ENCODE measurements at places on chromosomes 1 and 21.

- no peak for DNase-seq
Observed at GRCh38 chr1:51489472-51489871, 29.6 kb downstream of the EPS15 start.

DNA sequence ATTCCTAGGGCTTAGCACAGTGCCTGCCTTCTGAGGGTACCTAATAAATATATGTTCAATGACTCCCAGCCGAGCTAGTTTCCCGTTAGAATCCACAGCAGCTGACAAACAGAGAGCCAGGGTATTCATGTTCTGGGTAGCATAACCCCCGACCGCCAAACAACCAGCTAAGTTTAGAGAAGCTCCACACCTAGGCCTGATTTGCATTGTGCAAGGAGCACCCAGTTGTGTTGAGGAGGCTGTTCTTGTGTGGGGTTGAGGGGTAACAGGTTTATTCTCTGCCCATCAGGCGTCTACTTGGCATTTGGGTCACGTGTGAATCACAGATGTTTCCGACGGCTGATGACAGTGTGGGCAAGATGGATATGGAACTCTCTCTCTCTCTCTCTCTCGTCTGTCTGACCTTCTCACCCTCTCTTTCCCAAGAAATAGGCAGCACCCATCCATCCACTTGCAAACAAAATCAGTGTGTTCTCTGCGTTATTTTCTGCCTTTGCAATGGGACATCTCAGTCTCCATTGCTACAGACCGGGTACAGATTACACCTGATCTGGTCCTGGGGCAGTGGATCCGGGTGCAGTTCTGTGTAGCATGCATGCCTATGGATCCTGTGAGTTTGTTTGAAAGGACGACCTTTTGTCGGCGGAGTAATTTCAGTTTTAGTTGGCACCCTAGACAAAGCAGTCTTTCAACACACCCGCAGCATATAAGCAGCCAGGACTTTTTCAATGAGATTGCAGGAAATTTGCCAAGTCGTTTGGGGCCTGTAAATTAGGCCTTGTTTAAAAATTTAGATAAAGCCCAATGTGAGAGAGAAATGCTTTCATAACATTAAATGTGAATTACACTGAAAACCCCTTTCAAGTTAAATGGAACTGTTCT lies 29.4 kb downstream of the KAZN start:
- DNase-seq = no peak

- peak; percentile 37 for DNase-seq
Observed at GRCh38 chr1:8651236-8651890, 166.1 kb downstream of the RERE start.

GRCh38 chr1:168717906-168718891 lies 10.8 kb downstream of the DPT start:
- DNase-seq = no peak

DNA sequence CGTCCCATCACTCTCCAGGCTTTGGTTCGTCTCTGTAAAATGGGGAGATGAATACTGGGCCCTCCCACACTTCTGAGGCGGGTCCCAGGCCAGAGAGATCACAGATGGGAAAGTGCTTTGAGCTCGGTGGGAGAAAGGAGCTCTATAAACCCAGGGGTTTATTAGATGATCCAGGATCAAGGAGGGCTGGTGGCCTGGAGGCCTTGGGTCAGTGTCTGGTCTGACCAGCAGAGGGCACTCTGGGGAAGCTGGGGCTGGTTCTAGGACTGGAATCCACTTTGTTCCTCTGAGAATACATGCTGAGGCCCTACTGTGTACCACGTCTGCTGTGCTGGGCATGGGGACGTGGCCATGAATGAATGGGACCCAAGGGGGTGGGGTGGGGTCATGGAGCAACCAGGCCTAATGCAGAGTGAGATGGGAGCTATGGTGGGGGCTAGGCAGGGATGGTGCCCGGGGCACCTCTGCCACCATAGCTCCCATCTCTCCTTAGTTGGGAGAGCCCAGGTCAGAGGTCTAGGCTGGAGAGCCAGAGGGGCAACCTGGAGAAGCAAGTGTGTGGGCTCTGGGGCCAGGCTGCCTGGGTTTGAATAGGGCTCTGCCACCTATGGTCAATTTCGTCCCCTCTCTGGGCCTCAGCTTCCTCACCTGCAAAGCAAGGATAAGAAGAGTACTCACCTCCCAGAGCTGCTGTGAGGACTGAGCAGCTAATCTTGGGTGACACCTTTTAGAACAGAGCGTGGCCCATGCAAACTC lies 9.0 kb upstream of the FAM131C start:
- DNase-seq = no peak

GRCh38 chr1:2148691-2149090 lies 45.9 kb downstream of the FAAP20 start:
- no peak for DNase-seq

DNA sequence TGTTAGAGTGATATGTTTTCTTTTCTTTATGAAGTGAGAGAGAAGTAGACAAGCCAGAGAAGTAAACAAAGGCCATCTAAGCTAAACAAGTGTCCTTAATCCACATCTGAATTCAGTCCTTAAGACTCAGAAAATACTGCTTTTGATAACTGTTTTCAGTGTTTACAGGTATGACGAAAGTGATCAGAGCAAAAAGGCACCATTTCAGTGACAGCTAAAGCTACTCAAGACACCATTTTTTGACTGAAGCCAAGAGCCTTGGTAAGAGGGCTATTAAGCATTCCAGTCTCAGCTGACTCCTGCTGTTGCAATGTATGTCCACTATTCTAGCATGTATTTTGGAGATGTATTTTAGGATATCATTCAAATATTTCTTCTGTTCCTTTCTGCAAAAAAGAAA lies 4.1 kb downstream of the KMO start:
- no peak for DNase-seq

- DNase-seq = no peak
Observed at GRCh38 chr1:180144659-180145357, 9.9 kb upstream of the QSOX1 start.

DNA sequence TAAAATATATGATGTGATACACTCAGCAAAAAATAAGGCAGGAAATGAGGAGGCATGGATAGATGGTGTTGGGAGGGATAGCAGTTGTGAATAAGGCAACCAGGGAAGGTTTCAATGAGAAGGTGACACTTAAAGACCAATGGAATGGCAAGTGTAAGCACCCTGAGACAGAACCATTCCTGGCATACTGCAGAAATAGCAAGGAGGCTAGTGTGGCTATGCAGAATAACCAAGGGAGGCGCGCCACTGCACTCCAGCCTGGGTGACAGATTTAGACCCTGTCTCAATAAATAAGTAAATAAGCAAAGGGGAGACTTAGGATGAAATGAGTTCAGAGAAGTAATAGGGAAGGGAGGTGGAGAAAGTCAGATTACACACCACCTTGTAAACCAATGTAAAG lies 113.9 kb downstream of the TOMM20 start:
- DNase-seq = no peak

- peak; percentile 76 for DNase-seq
Observed at GRCh38 chr1:43763497-43763973, 56.2 kb downstream of the ST3GAL3 start.

DNA sequence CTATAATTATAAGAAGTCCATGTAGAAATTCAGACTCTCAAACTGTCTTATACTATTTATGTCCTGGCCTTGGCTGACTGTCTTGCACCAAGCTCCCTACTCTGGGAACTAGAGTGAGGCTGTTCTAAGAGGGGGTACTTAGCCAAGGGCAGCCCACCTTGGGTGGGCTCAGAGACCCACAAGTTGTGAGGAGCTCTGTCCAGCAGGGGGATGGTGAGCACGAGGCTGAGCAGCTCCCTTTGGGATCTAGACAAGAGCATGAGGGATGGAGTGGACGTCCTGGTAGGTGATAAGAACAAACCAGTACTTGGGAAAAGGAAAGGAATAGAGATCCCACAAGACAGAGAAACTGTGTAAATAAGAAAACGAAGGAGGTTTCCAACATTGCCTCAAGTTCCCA lies 127.1 kb upstream of the SLC44A3 start:
- no peak for DNase-seq

DNA sequence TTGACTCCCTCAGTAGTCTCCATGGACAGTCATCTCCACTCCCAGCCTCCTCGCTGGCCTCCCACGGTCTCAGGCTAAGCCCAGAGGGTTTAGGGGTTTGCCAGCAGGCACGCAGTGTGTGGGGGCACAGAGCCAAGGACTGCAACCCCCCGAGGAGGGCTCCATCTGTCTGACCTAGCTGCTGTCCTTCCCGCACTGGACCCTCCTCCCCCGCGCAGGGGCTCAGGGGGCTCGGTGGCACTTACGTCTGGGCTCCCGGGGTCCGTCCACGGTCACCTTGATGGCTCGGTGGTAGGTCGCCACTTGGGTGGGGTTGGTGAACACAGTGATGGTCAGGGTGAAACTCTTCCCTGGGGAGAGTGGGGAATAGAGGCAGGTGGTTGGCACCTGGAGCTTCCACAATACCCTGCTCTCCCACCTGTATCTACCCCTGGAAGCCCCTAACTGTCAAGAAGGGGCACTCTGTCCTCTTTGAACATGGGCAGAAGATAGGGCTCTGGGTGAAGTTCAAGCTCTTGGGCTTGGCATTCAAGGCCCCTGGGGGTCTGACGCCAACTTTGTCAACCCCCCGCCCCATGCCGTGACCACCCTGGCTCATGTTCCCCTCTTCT lies 11.0 kb downstream of the RUNX3 start:
- DNase-seq = no peak

- no peak for DNase-seq
Observed at GRCh38 chr21:28793043-28793442, 199.6 kb downstream of the LTN1 start.

DNA sequence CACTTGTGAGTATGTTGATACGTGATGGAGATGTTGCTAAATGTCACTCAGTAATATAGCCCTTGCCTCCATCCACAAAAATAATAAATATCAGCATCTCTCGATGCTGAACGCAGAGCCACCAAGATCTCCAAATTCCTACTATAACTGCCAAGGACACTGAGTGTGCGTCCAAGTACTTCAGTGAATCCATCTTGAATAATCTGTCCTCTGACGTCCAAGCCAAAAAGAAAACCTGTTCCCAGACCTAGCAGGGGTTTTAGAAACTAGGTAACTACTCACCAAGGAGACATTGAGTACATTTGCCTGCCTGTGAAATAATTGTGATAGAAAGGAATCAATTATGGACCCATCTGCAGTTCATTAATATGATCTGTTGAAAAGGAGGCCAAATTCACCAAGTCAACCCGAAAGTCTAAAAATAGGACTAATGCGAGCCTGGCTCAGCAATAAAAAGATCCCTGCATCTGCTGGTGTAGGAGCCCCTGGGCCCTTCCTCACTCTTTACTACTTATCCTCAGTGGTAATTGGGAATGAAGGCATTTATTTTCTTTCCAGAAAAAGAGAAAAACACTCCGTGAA lies 226.9 kb upstream of the IRF2BP2 start:
- no peak for DNase-seq

- DNase-seq = no peak
Observed at GRCh38 chr21:25862596-25862995, 127.8 kb downstream of the GABPA start.

DNA sequence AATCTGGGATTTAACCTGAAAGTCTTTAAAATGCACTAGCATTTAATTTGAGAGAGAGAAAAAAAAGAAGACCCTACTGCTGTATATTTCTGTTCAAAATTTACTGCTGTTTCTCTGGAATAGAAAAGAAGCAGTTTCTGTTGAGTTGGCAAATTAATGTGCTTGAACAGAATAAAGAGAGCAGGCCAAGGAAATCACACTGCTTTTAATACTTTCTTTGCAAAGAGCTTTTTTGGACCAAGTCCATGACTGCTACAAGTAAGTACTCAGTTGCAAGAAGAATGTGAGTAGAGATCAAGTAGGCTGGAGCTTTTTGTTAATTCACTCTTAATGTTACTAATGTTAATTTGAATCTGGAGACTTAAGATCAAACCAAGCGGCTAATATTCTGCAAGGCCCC lies 336.2 kb upstream of the SGIP1 start:
- DNase-seq = no peak

- no peak for DNase-seq
Observed at GRCh38 chr1:169163059-169163458, 56.6 kb downstream of the ATP1B1 start.

DNA sequence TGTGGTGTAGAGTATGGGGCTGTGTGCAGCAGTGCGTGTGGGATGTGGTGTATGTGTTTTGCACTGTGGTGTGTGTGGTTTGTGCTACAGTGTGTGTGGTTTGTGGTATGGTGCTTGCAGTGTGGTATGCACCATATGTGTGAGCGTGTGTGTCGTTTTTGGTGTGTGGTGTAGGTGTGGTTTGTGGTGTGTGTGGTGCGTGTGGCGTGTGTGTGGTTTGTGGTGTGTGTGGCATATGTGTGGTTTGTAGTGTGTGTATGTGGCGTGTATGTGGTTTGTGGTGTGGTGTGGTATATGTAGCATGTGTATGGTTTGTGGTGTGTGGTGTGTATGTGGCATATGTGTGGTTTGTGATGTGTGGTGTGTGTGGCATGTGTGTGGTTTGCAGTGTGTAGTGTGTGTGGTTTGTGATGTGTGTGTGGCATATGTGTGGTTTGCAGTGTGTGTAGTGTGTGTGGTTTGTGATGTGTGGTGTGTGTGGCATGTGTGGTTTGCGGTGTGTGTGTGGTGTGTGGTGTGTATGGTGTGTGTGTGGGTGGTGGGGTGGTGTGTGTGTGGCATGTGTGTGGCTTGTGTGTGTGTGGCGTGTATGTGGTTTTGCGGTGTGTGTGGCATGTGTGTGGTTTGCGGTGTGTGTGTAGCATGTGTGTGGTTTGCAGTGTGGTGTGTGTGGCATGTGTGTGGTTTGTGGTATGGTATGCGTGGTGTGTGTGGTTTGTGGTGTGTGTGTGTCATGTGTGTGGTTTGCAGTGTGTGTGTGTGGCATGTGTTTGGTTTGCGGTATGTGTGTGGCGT lies 53.5 kb upstream of the TRAPPC10 start:
- DNase-seq = no peak

- DNase-seq = no peak
Observed at GRCh38 chr1:77832901-77833300, 53.5 kb downstream of the MIGA1 start.

GRCh38 chr1:2228157-2228594 lies at the start of gene SKI:
Gene SKI, plus strand, starts transcription at chr1:2228319. Its CDS starts 448 bp downstream, at chr1:2228767.
- no peak for DNase-seq

DNA sequence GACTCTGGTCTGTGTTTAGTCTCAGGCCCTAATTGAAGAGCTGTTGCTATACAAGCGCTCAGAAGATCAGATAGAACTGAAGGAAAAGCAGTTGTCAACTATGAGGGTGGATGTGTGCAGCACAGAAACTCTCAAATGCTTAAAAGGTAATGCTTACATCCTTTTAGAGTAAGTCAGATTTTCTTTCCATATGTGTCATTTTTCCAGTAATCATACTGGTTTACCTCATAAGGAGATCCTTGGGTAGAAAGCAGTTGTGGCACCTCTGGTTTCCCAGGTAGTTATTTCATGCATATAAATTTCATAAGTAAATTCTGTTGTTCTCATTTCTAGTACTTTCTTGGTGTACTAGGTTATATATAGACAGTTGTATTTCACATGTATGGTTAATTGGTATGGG lies 43.0 kb upstream of the TARS2 start:
- DNase-seq = no peak
